ENCODE measurements at places on chromosomes 12 and 14.

GRCh38 chr14:68139431-68140075, 320.0 kb downstream of the RAD51B start:
- DNase-seq: no peak

GRCh38 chr14:26594756-26595545, 2.9 kb downstream of the NOVA1 start:
- no peak for DNase-seq

DNA sequence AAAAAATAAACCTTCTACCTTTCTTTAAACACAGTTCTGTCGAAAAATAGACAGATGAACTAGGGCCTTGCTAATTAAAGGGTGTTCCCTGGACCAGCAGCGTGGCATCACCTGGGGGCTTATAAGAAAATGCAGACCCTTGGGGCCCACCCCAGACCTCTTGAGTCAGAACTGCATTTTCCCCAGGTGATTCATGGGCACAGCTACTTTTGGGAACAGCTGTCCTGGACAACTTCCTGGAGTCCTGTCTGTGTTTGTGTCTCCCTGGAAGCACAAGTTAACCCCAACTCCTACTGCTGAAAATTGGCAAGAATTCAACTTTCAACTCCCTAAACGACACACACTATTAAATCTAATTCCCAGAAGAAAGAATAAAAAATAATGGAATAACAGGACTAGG, 17.8 kb downstream of the FBLN5 start:
- no peak for DNase-seq

DNA sequence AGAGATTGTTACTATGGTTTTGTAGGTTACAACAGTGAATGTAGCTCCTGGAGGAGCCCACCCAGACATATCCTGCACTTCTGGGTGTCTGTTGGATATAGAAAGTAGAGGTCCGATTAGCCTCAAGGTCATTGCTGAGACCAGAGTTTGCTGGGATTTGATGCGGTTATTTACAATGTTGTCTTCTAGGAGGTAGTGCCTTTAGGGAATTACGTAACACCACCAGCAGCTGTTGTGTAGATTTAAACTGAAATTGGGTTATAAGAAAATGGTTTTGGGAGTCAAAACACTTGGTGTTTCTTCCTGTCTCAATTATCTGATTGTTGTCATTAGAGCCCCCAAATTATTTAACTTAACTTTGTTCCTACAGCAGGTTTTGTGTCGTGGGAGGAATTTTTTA, 225.3 kb upstream of the PELI2 start:
- DNase-seq: no peak

GRCh38 chr14:71554323-71554722, 377.9 kb upstream of the RGS6 start:
- peak; percentile 16 for DNase-seq
